ENCODE measurements at places on chromosomes 13 and 19. TPM values are rescaled to one million over a fixed set of nuclear protein-coding genes. Genes with fewer than 3 reads are reported as not detected.

FUT2 gene
- total RNA-seq, result not detected

RTBDN gene
- total RNA-seq, result not detected

LILRB5 gene
- total RNA-seq, result not detected

RFC3 gene
- 81.0 TPM for total RNA-seq

ZNF229 gene
- not detected for total RNA-seq

MYO1F gene
- 33.0 TPM for total RNA-seq
